ENCODE measurements at places on chromosomes 6 and 20.
A peak's percentile ranks its signal among the peaks of the same experiment; 100 is the strongest.

GRCh38 chr6:112349636-112349934 lies 2.5 kb downstream of the RFPL4B start:
- no peak for DNase-seq

- no peak for DNase-seq
These were observed 3.9 kb downstream of the SYNJ2 start for GRCh38 chr6:157985378-157986155.

DNA sequence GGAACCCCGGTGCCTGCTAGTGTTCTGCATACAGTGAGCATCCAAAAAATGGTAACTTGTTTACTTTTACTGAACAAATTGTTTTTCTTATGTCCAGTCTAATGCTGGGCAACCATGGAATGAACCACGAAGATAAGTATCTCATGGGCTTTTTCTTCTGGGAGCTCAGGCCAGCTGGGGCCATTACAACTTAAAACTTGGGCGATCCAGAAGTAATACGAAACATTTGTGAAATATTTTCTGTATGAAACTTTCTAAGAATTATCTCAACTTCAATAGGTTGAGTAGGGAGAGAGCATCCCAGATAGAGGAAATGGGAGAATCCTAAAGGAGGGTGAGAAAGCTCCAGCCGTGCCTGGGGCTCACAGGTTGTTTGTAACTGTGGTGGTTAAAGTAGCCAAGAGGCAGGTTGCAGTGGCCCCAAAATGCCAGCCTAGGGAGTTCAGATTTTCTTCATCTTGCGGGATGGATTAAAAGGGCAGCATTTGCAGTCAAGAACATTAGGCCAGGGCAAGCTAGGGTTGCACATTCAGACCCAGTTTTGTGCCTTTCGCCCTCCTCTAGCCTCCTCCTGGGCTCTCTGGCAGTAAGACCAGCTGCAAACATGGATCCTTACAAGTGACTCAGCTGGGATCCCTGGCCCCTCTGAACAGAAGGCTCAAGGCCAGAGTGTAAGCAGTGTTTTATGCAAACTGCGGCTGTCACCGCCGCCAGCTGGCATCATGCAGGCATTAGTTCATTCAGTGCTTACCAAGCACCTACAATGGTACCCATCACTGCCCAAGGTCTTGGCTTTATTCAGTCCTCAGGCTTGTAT lies 41.5 kb downstream of the ELMO2 start:
- DNase-seq, result no peak

DNA sequence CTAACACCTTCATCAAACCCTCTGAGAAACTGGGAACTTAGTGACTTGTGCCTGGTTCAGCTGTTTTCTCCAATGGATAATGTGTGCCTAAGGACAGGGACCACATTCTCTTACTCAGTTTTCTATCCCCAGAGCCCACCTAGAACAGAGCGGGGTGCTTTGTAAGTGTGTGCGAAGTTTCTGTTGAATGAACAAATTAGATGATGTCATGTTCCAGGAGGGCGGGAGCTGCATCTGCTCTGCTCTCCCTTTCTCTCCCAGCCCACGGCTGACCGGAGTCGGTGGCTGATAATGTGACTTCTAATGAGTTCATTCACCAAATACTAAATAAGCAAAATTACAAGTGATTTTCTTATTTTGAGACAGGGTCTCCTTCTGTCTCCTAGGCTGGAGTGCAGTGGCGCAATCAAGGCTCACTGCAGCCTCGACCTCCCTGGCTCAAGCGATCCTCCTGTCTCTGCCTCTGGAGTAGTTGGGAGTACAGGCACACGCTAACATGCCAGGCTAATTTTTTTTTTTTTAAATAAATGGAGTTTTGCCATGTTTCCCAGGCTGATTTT lies 60.7 kb upstream of the FNDC1 start:
- DNase-seq, result no peak

DNA sequence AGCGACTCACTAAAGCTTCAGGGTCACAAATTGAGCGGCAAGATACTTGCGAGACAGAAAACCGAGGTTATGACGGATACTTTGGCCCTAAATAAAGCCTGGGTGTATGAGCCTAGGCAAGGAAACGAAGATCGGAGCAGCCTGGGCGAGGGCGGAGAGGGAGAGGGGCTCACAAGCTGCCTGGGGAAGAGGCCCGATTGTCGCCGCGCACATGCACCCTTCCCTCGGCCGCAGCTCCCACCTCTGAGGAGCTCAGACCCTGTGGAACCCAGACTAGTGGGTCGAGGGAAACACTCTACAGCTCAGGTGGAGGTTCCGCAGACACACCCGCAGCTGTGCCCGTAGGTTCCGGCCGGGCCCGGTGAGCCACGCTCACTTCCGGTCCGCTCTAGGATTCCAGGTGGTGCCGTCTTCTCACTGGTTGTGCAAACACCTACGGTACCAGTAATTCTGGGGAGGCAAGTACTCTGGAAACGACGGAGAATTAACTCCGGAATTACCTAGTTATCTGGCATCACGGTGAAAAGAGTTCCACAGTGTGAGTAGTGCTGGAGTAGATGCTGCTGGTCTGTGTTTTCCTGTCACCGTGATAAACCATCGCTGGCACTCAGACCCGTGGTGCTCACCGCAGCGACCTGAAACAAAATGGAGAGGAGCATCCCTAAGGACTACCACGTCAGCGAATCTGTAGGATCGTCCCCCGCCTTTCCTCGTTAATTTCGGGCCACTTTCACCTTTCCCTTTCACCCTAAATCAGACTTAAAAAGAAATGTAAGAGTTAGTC lies 61.5 kb downstream of the GPX5 start:
- DNase-seq, result peak; percentile 24

- DNase-seq, result no peak
These were observed 27.8 kb downstream of the RNF8 start for GRCh38 chr6:37381579-37381978.

GRCh38 chr6:39688494-39688893 lies 36.7 kb downstream of the KIF6 start:
- DNase-seq, result no peak

GRCh38 chr20:5328268-5328667 lies 11.5 kb upstream of the PROKR2 start:
- no peak for DNase-seq

- DNase-seq, result no peak
These were observed 515.2 kb upstream of the ARID1B start for GRCh38 chr6:156262014-156262413.

DNA sequence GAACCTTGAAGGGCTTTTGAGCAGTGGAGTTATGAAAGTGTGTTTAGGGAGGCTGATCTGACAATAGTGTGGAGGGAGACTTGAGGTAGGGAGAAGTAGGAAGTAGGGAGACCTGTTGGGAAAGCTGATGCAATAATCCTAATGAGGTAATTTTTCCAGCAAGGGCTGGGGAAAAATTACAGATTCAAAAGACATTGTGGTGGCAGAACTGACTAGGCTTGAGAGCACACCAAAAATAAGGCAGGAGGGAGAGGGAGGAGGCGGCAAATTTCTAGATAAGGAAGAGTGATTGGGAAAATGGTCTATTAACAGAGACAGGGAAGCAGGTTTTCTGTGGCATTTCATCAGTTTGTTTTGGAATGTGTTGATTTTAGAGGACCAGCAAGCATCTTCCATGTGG lies 5.5 kb downstream of the PRRT1 start:
- DNase-seq, result no peak

- no peak for DNase-seq
These were observed 90.7 kb upstream of the PRDM1 start for GRCh38 chr6:105995391-105995865.

DNA sequence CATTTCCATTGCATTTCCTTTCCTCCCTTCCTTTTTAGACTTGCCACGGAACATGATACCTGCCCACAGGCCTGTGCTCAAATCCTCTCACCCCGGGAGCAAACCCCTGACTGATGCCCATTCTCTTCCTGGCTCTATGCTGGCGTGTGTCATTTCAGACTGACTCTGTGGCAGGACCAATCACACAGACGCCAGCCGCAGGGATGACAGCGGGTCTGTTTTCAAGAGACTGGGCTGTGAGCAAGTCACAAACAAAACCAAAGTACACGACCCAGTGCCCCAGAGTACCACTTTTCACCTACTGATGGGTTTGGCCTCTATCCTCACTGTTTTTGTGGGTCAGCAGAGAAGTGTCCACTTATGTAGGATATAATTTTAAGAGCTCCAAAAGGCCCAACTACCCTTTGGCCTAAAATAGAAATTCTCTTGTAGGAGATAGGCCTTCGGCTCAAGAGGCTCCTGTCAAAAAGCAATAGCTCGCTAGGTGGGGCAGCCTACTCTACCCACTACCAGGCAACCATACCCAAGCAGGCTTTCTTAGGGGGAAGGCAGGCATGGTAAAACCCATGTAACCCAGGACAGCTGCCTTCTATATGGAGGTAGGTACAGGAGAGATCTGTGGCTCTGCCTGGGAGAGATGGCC lies 215.7 kb downstream of the CDC5L start:
- DNase-seq, result no peak

DNA sequence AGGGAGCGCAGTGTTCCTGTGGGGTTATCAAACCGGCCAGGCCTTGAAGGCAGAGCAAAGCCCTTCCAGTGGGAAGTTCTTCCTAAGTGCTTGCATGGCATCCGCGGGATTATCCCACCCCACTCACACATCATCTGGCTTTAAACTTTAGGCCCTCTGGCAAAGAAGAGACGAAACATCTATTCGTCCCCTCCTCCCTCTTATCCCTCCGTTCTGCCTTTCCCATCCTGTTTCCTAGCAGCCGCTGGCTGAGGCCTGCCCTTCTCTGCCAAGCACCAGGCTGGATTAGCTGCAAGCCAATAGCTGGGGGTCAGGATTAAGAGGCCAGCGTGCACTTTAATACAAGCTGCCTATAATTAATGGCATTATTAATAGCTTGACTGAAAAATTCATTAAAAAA lies 621.0 kb downstream of the PKHD1 start:
- DNase-seq, result no peak

DNA sequence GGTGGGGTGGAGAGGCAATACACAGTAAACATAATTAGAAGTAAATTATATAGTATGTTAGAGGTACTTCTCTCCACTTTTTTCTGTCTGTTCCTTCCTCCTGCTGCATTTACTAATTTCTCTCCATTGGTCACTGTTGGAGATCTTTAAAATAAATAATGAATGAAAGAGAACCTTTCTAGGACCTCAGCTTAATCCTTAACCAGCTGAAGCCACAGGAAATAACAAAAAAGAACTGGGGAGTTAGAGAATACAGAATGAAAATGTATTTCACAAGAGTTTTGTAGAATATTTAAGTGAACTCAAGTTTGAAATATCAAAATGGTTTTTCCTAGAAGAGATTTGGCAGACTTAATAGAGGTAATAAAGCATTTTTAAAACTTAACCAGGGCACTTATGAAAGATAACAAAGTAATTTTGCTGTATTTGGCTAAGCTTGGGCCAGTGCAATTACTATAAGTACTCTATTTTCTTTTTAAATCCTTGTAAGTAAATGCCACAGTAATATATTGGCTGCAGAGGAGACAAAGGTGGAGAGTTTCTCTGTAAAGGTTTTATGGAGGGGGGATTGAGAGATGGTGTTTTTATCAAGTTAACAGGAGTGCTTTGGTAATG lies 405.0 kb downstream of the CDKAL1 start:
- no peak for DNase-seq

DNA sequence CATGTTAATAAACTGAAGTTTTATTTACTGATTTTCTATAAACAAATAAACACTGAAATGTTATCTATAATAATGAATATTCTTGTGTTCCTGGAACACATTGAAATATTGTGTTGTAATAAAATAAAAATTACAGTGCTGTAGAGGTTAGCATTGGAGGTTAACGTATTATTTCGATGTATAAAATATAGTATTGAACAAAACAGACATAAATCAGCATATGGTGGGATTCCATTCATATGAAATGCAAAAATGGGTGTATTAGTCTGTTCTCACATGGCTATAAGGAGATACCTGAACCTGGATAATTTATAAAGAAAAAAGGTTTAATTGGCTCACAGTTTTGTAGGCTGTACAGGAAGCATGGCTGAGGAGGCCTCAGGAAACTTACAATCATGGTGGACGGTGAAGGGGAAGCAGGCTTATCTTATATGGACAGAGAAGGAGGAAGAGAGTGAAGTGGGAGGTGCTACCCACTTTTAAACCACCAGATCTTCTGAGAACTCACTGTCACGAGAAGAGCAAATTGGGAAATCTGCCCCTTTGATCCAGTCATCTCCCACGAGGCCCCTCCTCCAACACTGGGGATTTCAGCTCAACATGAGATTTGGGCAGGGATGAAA lies 24.6 kb upstream of the BMP6 start:
- DNase-seq, result no peak

- DNase-seq, result no peak
These were observed 78.7 kb downstream of the NCOA7 start for GRCh38 chr6:125869427-125869826.

- DNase-seq, result no peak
These were observed 168.5 kb upstream of the SIM1 start for GRCh38 chr6:100633096-100633777.

GRCh38 chr6:79170959-79171358 lies 63.5 kb downstream of the HMGN3 start:
- no peak for DNase-seq

GRCh38 chr20:34926581-34926980 lies 29.0 kb downstream of the GSS start:
- DNase-seq, result no peak

GRCh38 chr20:44288252-44288651 lies 22.8 kb downstream of the FITM2 start:
- no peak for DNase-seq

GRCh38 chr6:86529635-86530034 lies 407.7 kb upstream of the HTR1E start:
- DNase-seq, result no peak

DNA sequence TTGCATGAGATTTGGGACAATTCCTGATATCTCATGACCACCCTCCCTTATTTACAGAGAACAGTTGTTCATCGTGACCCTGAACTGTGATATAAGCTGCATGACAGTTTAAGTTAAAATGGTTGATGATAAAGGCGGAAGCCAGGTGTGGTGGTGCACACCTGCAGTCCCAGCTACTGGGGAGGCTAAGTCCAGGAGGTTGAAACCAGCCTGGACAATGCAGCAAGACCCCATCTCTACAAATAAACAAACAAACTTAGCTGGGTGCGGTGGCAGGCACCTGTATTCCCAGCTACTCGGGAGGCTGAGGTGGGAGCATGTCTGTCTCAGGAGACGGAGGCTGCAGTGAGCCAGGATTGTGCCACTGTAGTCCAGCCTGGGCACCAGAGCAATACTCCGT lies 24.1 kb downstream of the COL20A1 start:
- DNase-seq, result no peak
